Activated CD4-positive, alpha-beta T cell treated with anti-CD3 and anti-CD28 coated beads, Interleukin-2, Interleukin-6, amounts not matched to agents 100 ng/mL and 50 ng/mL, durations not matched to agents 16 hours and 8 hours (primary cell): ENCODE measurements at places on chromosomes 12 and 14.

- DNase-seq = no peak
These were observed 14.8 kb downstream of the PRKAB1 start for GRCh38 chr12:119682639-119683252.

DNA sequence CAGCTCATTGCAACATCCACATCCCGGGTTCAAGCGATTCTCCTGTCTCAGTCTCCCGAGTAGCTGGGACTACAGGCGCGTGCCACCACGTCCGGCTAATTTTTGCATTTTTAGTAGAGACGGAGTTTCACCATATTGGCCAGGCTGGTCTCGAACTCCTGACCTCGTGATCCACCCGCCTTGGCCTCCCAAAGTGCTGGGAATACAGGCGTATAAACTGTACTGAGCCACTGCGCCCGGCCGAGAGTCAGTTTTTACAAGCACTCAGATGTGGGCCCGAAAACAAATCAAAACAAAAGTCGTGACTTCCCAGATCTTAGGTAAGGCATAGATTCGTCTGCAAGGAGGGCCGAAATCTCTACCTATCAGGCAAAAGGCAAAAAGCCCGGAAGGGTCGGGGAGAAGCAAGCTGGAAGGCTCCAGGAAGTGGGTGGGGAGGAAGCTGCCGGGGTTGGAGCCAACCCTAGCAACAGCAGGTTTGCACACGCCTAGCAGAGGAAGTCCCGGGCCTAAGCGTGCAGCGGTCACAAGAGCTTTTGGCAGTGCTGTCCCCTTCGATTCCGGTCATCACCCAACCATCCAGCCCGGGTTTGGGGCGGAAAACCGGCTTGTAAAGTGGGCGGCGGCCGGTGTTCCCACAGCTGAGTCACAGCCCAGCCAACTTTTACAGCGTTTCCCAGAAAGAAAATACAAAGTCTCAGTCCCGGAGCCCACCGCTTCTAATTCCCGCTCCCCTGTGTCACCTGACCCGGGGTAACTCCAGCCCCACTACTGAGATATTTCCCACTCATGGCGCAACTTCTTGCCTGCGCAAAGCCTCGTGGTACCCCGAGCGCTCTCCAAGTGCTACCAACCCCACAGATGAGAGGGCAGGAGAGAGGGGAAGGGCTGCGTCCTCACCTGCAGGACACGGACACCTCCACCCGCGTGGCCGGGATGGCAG is 583 bp downstream of the CPNE8 start:
- DNase-seq = peak; percentile 83

DNA sequence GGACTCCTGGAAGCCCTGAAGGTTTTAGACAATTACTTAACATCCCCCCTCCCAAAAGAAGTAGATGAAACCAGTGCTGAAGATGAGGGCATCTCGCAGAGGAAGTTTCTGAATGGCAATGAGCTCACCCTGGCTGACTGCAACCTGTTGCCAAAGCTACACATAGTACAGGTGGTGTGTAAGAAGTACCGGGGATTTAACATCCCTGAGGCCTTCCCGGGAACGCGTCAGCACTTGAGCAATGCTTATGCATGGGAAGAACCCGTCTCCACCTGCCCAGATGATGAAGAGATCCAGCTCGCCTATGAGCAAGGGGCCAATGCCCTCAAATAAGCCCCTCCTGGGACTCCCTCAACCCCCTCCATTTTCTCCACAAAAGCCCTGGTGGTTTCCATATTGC is 10.6 kb upstream of the SPPL3 start:
- DNase-seq = no peak

DNA sequence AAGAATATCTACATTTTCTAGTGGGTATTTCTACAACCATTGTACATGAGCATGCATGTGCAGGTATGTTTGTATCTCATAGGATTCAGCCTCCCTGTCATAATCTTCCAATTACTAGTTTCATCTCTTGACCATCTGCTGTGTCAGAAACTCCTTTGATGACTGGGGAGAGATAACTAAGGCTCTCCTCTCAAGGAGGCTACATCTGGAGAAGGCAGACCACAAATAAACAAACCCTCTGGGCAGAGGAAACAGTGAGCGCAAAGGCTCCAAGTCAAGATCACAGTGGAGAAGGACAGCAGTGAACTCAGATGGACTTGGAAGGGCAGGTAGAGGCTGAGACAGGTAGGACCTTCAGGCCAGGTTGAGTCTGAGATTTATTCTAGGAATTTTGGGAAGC is 166.4 kb downstream of the PELI2 start:
- DNase-seq = no peak

DNA sequence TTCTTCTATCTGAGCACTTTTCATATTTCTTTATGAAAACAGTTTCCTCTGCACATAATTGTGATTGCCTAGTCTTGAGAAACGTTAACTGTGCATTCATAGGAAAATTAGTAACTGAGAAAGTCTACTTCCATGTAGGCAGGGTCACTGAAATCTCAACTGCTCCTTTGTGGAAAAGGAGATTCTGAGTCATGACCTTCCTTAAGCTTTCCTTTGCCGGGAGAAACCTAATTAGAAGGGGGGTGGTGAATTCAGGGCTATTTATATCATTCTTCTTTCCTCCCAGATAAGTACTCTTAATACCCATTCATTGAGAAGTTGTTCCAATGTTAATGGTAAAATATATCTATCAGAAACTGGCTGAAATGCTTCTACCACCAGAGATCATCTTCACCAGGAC is 751.0 kb upstream of the TMEM132C start:
- no peak for DNase-seq

DNA sequence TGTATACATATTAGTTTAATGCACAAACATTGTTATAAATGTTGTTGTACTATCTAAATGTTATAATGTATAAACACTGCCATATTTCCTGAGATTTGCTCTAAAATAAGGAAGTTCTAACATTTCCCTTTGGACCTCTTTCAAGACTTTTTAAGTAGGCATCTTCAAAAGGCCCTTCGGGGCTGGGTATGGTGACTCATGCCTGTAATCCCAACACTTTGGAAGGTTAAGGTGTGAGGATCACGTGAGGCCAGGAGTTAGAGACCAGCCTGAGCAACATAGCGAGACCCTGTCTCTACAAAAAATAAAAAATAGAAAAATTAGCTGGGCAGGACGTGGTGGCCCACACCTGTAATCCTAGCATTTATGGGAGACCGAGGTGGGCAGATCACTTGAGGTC is 35.5 kb downstream of the FBLN5 start:
- no peak for DNase-seq

DNA sequence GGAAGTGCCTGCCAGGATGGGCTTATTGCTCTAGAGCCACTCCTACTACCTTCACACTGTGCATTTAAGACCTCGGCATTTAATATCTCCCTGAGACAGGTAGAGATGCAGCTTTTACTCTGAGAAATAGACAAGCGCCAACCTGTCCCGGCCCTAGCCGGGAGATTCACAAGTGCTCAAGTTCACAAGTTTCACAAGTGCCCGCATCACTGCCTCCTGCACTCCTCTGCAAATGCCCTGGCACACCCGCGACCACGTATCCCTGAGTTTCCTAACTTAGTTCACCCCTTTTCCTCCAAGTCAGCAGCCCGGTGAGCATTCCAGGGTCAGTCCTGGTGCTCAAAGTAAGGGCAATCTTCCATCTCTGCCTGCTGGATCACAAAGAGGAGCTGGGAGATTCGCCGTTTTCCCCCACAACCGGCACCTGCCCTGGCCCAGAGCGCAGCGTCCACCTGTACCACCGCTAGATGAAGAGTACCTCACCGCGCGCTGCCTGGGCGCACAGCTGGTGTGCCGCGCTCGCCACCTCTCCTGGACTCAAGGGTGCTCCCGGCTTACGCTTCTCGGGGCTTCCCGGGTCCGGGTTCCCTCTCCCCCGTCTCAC is 5.0 kb upstream of the SLC38A4 start:
- DNase-seq = no peak

GRCh38 chr14:71380271-71380670 is 473.0 kb downstream of the PCNX1 start:
- DNase-seq = no peak

DNA sequence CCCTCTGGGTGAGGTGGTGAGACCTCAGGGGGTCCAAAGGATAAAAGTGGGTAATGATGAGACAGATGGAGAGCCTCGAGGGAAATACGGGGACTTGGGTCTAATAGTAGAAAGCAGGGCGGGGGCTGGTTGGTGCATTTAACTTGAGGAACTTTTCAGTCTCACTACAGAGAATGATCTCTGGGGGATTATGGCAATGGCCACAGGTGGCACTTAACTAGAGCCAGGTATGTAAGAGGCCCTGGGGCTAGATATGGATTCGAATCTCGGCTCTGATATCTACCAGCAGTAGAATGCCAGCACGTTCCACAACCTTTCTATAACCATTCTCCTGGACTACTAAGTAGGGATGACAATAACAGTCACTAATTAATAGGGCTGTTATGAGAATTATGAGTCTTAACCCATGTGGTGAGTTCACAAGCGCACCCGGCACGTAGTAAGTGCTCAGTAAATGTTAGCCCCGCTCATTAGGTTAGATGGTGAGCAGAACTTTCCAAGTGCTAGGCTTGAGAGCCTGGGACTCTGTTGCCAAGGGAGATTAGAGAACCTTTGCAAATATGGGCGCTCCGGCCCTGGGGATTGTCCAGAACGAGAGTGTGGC is 888 bp upstream of the PLXNC1 start:
- DNase-seq = no peak

- DNase-seq = no peak
These were observed 222.5 kb downstream of the PIK3C2G start for GRCh38 chr12:18483698-18484325.

- DNase-seq = peak; percentile 70
These were observed 2.8 kb upstream of the KTN1 start for GRCh38 chr14:55577229-55577628.

DNA sequence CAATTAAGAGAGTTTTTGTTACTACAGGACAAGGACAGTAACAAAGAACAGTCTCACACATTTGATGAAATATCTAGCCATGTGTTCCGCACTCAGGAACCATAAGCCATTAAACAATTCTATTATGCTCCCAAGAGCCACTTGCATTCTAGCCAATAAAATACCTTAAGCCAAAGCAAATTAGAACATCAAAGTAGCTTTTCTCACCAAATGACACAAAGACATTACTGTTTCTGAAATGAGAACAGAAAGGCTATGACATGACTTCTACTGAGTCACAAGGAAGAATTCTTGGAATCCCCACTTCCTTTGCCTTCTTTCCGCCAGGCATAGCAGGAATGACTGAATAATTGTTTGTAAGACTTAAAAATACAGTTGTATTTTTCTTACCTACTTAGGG is 445.8 kb downstream of the ATP23 start:
- no peak for DNase-seq

DNA sequence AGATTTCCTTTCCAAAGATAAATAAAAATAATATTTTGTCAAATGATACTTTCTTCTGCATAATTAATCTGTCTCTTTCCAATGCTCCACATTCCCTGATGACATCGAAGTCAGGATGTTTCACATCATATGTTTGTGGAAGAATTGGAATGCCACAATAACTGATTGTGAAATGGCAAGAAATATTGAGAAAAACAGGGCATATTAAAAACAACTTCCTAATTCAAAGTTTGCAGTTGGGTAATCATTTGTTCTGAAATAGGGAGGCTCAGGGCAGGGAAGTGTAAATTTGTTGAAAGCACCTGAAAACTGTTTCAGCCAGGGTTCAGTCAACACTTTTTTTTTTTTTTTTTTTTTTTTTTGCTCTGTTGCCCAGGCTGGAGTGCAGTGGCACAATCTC is 50.7 kb downstream of the BCAT1 start:
- no peak for DNase-seq

GRCh38 chr14:69921052-69921451 is 41.8 kb downstream of the SMOC1 start:
- DNase-seq = no peak

GRCh38 chr12:81212996-81213696 is 135.3 kb downstream of the ACSS3 start:
- no peak for DNase-seq

DNA sequence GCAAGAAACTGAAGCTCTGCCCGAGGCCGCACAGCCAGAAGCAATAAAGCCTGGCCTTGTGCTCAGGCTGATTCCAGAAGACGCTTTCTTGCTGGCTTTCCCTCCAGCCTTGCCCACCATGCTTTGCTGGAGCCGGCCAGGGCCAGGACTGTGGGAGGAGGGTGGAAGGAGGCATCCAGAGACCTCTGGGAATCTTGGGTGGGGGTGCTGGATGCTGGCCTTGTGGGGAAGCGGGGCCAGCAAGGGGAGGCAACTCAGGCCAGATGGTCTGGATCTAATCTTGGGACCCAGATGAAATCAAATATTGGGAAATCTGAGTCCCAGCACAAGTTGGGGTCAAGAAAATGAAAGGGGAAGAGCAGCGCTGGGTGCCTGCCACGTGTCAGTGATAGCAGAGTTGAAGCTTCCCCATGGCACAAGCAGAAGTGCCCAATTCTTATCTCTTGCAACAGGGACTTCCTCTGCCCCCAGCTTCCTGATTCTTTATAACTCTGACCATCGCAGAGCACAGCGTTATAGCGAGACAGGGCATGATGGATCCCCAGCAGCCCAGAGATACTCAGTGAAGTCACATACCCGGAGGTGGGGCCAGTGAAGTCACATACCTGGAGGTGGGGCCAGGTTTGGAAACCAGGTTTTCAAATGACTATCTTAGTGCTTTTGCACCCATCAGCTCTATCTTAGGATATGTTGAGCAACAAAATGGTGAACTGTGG is 6.4 kb upstream of the RABGGTA start:
- DNase-seq = no peak

- DNase-seq = no peak
These were observed 72.7 kb upstream of the MANSC4 start for GRCh38 chr12:27852742-27853141.

- DNase-seq = no peak
These were observed 203.5 kb upstream of the GZMB start for GRCh38 chr14:24837280-24838046.

- DNase-seq = no peak
These were observed 118.3 kb downstream of the MGAT4C start for GRCh38 chr12:86137936-86138335.

DNA sequence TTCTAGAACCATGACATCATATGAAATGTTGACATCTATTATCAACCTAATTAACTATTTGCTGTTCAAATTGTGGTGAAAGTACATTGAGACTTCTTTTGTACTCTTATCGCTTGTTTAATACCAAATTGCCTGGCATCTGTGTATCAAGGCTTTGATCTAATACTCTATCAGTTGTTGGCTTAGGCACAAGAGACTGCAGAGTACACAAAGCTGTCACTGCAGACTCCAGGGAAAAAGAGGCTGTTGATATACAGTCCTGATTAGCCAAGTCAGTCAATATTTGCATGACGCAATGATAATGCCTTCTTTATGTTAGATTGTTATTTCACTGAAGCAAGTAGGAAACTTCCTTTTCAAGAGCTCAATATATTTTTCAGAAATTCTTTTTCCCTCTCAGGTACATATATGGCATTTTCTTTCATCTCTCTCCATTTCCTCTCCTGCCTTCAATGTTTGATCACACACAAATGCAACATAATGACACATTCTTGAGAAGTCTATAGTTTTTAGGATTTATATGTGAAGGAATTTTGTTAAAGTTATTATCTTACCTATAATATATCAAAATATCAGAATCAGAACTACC is 32.3 kb upstream of the PTCSC3 start:
- no peak for DNase-seq

DNA sequence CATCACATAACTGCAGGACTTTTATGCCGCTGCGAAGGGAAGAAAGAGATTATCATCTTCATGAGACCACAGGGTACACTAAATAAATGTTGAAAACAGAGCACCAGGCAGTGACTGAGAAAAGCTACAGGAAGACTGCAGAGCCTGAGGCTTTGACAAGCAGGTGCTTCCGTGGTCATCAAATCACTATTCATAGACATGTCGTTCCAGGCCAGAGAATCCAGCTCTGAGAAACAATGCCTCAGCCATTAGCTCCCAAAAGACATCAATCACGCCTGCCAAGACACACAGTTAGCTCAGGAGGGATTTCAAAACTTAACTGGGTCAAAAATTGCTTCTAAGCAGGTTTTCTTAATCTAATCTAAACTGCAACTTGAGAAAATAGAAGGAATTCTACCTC is 47.2 kb upstream of the GARIN6 start:
- DNase-seq = no peak
